ENCODE measurements at places on chromosomes 16 and 17.

DNA sequence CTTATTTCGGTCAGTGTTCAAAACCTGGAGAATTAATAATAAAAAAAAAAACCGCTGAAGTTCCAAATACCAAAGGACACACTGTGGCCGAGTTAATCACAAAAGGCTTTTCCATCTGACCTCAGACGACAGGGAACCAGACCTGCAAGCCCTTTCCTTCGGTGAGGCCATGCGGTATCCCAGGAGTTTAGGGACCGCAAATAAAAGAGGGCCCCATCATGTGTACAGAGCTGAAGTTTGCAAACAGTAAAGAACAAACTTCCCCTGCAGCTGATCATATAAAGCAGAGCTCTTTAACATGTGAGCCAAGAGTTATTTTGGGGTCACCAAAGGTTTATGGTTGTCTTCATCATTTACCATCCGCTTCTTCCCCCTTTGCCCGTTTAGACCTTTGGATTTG lies 33.0 kb upstream of the FOXJ1 start:
- peak; percentile 43 for DNase-seq

GRCh38 chr17:66791347-66791746 lies 43.6 kb upstream of the CACNG5 start:
- DNase-seq, result no peak

GRCh38 chr17:62986549-62986948 lies 20.5 kb downstream of the TANC2 start:
- DNase-seq, result no peak

GRCh38 chr17:42687707-42688320 lies 5.5 kb downstream of the CNTNAP1 start:
- DNase-seq, result no peak

GRCh38 chr17:9071016-9071415 lies 49.7 kb downstream of the NTN1 start:
- no peak for DNase-seq

DNA sequence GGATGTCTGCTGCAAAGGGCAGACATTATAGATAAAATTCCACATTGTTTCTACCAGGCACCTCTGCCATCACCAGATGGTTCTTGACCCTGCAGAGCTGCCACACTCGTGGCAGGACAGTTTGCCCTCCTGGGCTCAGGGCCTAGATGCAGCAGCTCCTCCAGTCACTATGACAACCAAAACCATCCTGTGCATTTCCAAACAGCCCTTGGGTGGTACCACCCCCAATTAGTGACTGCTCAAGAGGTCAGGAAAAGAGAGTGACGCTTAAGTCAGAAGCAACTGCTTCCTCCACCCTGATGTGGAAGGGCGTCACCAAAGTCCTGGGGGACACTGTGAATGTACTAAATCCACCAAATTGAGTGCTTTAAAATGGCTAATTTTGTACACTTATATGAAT lies 109.2 kb downstream of the C16orf95 start:
- DNase-seq, result no peak

GRCh38 chr17:27996202-27997043 lies 46.1 kb upstream of the NLK start:
- peak; percentile 67 for DNase-seq

DNA sequence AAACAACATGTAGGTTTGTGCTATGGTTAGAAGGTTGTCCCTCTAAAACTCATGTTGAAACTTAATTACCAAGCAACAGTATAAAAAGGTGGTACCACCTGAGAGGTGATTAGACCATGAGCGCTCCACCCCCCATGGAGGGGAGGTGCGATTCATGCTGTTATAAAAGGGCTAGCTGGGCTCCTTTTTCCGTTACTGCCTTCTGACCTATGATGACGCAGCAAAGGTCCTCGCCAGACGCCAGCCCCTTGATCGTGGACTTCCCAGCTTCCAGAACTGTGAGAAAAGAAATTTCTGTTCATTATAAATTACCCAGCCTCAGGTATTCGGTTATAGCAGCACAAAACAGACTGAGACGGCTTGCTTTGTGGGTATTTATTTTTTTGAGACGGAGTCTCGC lies 167.8 kb downstream of the SNX29 start:
- no peak for DNase-seq

GRCh38 chr17:12737740-12738469 lies 51.4 kb upstream of the ARHGAP44 start:
- no peak for DNase-seq

GRCh38 chr17:14630046-14630445 lies 329.2 kb downstream of the HS3ST3B1 start:
- no peak for DNase-seq

- no peak for DNase-seq
These were observed 64.3 kb downstream of the PGS1 start for GRCh38 chr17:78442648-78443218.

GRCh38 chr16:85550953-85551924 lies 61.9 kb upstream of the GSE1 start:
- DNase-seq, result no peak

- DNase-seq, result no peak
These were observed 114.6 kb upstream of the MED13 start for GRCh38 chr17:62179525-62180161.

- peak; percentile 50 for DNase-seq
These were observed 98.8 kb upstream of the MED13 start for GRCh38 chr17:62163847-62164246.

DNA sequence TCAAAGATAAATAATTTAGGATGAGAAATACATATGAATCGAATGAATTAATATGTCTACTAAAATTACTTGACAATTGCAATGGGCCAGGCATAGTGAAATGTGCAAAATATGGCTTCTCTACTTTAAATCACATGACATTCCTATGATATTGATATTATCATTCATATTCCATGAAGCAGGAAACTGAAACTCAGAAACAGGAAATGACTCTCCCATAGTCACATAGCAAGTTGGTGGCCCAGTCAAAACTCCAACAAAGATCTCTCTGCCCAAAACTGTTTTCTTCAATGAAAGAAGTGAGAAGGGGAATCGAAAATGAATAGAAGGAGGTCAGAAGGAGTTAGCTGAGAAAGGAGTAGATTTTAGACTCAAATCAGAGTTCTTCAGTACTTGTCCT lies 272.2 kb downstream of the CDH8 start:
- DNase-seq, result no peak

GRCh38 chr16:83713597-83713996 lies 94.2 kb upstream of the HSBP1 start:
- no peak for DNase-seq

DNA sequence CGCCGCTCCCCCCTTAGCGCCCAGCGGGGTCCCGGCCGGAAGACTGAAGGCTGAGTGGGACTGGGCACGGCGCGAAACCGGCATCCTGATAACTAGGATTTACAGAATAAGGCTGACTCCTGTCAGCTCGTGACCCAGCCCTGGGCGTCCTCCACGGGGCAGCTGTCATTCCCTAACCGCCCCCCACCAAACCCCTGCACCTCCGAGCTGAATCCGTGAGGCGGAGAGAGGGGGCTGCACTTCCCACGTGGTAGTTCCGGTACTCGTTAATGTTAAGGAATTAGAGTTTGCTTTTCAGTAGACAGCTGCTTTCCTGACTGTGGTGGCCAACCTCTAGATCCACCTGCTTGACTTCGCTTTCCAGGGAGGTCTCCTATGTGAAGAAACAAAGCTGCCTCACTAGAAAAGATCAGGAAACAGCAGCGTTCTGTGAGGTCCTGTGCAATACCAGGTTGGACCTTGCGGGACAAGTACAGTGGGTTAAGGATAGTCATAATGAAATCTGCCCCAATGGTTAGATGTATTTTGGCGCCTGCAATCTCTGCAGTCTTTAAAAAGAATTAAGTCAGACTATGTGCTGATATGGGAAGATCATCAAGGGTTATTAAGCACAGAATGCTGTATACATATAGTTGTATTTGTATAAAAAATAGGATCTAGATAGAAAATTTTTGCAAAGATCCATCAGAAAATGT lies 1.1 kb upstream of the WBP2 start:
- DNase-seq, result no peak

GRCh38 chr17:68456339-68457167 lies 743 bp downstream of the WIPI1 start:
- DNase-seq, result no peak

GRCh38 chr16:51607201-51607651 lies 456.2 kb upstream of the SALL1 start:
- no peak for DNase-seq

DNA sequence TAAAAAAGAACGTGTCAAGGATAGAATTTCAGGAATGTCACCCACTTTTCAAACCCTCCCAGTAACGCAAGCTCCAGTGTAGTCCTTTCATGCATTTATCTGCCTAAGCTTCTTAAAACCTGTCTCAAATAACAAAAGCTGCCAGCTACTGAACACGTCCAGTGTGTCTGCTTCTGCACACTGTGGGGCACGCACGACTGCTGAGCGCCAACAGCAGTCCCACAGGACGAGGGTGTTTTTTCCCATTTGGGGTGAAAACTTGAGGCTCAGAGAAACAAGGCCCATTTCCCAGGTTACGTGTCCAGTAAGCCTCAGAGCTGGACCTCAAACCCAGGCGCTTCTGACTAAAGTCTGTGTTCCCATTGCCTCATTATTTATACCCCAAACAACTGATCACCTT lies 17.2 kb downstream of the NTAN1 start:
- no peak for DNase-seq

GRCh38 chr17:31508288-31509094 lies 117.0 kb downstream of the RAB11FIP4 start:
- no peak for DNase-seq

DNA sequence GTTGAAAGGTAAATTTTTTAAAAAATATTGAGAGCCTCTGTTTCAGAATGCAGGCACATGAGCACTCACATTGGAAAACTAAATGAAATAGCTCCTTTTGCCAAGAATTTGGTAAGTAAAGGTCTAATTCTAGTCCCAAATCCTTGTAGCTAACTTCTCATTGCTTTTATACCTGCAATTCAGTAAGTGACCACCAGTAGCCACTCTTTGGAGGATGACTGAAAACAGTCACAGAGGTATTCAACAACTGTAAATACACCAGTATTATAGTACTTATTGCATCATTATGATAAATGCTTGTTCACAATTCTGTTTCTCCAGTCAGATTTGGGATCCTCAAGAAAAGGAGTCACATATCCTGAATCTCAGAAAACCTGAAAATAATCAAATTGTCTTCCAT lies 562.4 kb upstream of the CDH11 start:
- no peak for DNase-seq

DNA sequence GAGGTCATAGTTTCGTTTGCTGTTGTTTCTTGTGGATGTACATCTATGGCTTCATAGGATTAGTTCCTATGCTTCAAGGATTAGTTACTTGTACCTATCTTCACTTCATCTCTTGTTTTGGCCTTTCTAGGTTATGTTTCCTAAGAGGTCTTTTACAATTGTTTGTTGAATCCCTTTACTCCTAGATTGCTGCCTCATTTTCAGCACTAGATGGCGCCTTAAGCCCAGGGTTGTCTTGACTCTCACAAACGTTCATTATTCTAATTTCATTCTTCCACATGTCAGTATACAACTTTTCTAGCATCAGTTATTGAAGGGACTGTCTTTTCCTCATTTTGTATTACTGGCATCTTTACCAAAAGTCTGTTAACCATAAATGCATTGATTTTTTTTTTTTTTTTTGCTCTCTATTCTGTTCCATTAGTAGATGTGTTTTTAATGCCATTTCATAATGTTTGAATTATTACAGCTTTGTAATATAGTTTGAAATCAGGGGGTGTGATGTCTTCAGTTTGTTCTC lies 45.0 kb upstream of the NACA2 start:
- peak; percentile 74 for DNase-seq

DNA sequence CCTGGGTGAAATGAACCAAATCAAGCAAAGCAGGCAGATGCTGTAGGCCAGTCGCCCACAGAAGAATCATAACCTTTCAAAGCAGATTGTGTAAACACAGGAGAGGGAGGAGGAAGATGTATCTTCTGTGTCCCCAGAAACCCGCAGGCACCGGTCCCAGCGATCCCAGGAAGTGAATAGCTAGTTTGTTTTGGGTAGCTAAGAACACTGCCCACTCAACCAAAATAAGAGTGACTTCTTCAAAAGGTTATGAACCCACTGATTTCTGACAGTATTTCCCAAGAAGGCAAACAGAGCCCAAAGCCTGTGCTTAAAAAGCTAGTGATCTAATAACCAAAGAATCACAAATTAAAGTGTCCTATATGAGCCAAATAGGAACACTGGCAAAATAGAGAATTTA lies 67.8 kb downstream of the GRIN2A start:
- no peak for DNase-seq

- DNase-seq, result no peak
These were observed 57.5 kb upstream of the CLEC19A start for GRCh38 chr16:19228052-19228451.

DNA sequence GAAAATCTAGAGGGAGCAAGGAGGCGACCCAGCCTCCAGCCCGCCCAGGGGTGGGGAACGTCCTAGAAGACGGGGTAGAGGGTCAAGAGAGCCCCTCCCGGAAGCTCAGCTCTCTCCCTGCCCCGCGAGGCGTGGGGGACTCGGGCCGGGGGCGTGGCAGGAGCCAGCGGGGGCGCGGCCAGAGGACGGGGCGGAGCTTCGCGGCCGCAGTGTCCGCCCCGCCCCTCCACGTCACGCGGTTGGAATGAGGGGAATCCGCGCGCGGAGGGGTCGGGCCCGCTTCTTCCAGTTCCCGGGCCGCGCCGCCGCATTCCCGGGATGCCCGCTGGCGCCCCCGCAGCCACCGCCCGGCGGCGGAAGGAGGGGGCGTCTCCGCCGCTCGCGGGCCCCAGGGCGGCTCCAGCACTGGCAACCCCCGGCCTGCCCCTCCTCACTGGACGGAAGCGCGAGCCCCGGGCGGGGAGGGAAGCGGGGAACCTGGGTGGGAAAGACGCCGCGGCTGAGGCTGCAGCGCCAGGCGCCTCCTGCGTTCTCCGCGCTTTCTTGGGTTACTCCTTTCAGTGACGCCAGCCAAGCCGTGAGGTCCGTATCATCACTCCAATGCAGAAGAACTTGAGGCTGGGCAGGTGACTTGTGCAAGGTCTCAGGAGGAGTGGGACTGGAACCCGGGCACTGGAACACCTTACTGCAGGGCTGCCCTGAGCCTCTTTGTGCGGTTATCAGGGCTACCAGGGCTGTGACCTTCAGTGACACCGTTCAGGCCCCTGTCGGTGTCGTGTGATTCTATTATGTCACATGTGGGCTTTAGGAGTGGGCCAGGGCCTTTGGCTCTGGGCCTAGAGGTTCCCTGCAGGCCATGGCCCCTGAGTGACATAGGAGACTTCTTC lies 4.3 kb downstream of the MYO1C start:
- DNase-seq, result peak; percentile 5

DNA sequence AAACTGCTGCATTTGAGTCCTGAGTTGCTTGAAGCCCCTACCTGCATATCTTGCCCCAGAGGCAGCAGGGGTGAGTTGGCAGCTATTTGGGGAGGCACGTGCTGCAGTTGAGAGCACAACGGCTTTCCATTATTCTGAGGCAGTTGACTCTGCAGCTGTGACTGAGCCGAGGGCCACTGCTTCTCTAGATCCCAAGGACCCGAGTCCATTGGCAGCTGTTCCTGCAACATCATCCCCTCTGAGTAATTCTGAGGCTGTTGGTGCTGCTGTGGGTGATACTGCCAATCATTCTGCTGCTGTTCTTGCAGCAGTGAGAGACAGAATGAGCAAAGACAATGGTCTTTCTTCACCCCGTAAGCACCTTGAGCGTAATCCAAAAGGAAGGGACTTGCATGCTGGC lies 12.7 kb downstream of the TERF2IP start:
- no peak for DNase-seq

- peak; percentile 77 for DNase-seq
These were observed 4.8 kb upstream of the UTS2R start for GRCh38 chr17:82366749-82367148.

- peak; percentile 46 for DNase-seq
These were observed 5.8 kb upstream of the RARA start for GRCh38 chr17:40303009-40303657.

Data from NCI-H2081 (cell line).